ENCODE measurements at places on chromosomes 4 and X.

- DNase-seq, result no peak
These were observed 3.1 kb downstream of the DUSP9 start for GRCh38 chrX:153649915-153650782.

DNA sequence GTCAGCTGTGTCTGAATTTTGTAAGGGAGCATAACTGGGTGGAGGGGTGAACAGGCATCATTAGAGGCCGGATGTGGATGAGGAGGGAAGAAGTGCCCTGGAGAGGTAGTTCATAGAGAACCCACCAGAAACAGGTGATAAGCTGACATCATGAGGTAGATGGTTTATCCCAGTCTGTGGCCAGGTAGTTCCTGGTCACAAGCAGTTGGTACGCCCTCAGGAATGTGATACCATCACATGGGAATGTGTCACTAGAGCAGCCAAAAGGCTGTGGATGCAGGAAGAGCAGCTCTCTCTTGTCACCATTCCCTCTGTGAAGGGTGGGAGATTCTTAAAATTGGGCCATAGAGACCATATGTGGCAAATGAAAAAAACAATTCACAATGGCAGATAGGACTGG is 21.9 kb downstream of the MSN start:
- no peak for DNase-seq

DNA sequence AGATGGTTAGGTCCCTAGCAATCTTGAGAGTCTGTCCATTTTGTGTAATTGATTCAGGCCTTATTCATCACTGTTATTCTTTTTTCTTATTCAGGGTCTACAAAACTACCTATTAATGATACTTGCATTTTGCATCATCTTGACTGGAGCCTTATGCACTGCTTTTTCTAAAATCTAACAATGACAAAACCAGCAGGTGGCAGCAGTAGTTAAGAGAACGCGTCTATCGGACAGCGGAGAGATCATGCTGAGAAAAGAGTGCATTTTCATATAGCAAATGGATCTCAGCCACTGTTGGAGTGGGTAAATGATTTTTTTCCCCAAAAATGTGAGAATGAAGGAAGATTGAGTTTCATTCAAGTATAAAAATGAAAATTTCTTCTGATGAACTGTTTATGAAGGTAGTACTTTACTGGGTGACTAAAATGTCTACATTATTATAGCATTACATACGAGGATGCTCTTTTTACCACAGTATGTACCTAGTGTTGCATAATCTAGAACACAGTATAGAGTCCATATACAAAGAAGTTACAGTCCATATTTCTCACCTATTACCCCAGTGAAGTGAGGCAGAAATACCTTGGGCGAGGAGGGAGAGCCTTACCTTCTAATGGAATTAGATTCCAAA is 43.2 kb downstream of the TMEM144 start:
- peak; percentile 68 for DNase-seq

GRCh38 chr4:23279377-23279986 is 586.7 kb downstream of the GBA3 start:
- peak; percentile 3 for DNase-seq

Measured in astrocyte of the spinal cord (primary cell).